ENCODE measurements at places on chromosomes 5 and 9.

GRCh38 chr9:16063241-16063591, 510.4 kb downstream of the CCDC171 start:
- no peak for DNase-seq

DNA sequence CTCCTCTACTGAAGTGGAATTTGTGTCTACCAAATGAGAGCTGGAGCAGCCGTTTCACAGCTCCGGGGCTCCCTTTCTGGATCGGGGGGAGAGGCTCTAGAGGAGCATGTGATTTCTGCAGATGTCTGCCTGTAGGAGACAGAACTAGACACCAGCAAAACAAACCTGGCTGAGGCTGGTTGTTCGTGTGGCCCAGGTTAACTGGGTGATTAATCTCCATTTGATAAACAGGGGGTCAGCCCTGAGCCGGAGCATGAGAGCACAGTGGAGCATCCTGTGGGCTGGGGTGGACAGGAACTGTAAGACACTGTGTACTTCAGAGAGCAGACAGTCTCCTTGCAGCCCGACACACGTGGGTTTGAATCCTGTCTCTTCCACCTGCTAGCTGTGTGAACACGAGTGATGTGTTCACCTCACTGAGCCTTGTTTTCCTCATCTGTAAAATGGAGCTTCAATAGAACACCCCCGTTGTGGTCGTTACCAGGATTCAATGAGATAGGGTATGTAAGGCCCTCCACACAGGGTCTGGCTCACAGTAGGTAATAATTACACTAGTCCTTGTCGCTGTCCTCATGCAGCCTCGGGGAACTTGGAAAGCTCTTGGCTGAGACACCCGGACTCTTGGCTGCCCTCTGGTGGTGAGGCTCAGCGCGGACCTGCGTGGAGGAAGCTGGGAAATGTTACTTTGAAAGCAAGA, 12.9 kb downstream of the CXCL14 start:
- peak; percentile 45 for DNase-seq

GRCh38 chr9:86734771-86735170, 212.5 kb downstream of the GAS1 start:
- peak; percentile 51 for DNase-seq

GRCh38 chr9:115756736-115757135, 396.9 kb upstream of the PAPPA start:
- no peak for DNase-seq

GRCh38 chr5:35203403-35203802, 26.9 kb downstream of the PRLR start:
- no peak for DNase-seq

- DNase-seq, result no peak
These were observed 560.7 kb downstream of the PSAT1 start for GRCh38 chr9:78857373-78858225.

- no peak for DNase-seq
These were observed 797 bp downstream of the TOR2A start for GRCh38 chr9:127734247-127734746.

- DNase-seq, result no peak
These were observed 178.0 kb upstream of the PIK3R1 start for GRCh38 chr5:68037546-68037945.

DNA sequence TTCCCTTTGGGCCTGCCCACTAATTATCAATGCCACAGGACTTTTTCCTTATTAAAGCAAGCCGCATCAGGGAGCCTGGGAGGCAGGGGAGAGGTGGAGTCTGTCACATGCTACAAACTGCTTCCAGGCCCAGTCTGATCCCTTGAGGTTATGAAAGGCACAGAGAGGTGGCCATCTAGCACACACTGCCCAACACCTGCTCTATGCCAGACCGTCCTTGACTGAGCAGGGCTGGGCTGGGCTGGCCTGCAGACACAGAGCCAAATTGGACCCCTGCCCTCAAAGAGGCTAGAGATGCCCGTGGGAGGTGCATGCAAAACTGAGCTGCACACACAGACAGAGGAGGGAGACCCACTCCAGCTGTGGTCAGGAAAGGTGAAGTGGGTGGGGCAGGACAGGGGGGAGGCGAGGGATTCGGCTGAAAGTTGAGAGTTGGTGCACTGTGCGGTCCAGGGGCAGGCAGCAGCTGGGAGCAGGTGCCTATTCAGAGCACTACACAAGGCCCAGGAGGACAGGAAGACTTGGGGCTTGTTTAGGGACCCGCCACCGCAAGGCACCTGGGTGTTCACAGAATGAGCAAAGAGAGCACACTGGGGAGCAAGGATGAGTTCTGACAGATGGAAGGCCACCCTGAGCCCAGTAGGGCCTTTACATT, 36.4 kb upstream of the TCF7 start:
- DNase-seq, result no peak
